ENCODE measurements at places on chromosomes 5 and 9.

DNA sequence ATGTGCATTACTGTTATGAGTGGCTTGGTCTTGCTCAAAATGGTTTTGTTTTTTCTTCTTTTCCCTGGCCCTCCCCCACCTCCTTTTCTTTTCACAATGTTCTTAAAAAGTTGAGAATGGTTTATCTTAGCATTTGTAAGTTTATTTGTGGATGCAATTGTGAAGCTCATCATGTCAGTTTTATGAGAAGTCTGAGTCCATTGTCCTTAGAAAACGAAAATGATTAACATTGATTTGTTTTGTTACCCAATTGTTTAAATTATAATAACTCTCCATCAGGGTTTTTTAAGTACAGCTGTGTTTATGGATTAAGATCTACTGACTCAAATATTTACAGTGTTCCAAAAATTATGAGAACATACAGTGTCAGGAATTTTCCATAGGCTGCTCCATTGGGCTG, 511.3 kb upstream of the PAPPA start:
- DNase-seq = no peak

- DNase-seq = no peak
Measured at GRCh38 chr5:53934151-53934820, 373.8 kb downstream of the NDUFS4 start.

- peak; percentile 59 for DNase-seq
Measured at GRCh38 chr5:96384353-96384752, 48.7 kb downstream of the PCSK1 start.

- peak; percentile 26 for DNase-seq
Measured at GRCh38 chr5:119269061-119269944, 86.5 kb upstream of the TNFAIP8 start.

- DNase-seq = no peak
Measured at GRCh38 chr5:81145329-81145935, 87.7 kb upstream of the CKMT2 start.

DNA sequence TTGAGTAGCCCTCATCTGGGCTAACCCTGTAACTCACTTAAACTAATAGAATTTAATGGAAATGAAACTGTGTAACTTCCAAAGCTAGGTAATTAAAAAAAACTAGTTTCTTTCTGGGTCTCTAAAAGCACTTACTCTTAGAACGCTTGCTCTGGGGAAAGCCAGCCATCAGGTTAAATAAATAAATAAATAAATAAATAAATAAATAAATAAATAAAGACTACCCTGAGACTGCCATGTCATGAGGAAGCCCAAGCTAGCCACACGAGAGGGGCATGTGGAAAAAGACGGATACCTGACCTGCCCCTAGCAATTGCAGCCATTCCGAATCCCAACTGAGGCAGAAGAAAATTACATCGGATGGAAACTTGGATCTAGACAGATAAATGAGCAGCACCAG, 51.3 kb upstream of the FER start:
- DNase-seq = no peak

DNA sequence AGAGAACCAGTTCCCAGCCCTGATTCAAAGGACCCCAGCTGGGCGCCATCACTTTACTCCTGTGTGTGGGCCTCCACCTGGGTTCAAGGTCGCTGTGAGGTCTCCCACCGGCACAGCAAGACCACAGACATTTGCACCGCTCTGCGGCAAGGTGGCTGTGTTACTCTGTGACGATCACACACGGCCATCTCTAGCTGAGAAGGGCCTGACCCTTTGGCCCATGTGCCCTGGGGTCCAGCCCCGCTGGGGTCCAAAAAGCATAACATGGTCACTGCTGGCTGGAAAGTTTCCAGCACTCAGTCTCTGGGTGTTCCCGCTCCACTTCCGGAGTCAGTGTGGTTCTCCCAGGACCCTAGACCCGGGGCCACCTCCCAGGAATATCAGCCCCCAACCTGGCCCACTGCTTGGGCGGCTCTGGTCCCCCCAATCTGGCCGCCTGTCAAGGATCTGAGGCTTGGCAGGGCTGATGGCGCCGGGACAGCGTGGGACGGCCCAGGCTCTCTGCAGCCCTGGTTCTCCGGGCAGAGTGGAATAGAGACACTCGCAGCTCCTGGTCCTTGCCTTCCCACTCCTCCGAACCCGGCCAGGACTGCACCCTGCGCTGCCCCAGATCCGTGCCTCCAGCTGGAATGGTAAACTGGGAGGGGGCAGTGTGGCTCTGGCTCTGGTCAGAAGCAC, 3.9 kb upstream of the LMX1B start:
- no peak for DNase-seq

GRCh38 chr5:99005506-99005905, 76.7 kb upstream of the CHD1 start:
- no peak for DNase-seq

GRCh38 chr9:36218411-36218901, 27.7 kb downstream of the CLTA start:
- no peak for DNase-seq

DNA sequence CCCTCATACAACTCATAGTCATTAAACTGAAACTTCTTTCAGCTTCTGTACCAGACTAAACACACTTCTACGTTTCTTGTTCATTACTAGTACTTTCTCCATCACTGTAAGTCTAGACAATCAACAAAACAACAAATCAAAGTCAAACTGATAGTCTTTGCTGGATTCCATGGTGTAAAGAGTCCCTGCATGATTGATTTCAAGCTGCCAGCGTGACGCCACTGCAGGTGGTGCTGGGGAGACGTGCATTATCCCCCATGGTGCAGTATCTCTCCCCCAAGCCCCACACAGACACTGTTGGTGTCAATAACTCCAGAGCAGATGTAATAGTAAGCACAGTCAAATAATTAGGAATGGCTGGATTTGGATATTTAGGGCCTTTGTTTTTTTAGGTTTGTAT, 10.7 kb upstream of the SLC2A8 start:
- DNase-seq = no peak

- no peak for DNase-seq
Measured at GRCh38 chr5:122124766-122125165, 4.6 kb upstream of the ZNF474 start.

GRCh38 chr5:42691413-42691937, 65.1 kb upstream of the CCDC152 start:
- DNase-seq = no peak

- no peak for DNase-seq
Measured at GRCh38 chr5:85428426-85428934, 1043.8 kb upstream of the EDIL3 start.

DNA sequence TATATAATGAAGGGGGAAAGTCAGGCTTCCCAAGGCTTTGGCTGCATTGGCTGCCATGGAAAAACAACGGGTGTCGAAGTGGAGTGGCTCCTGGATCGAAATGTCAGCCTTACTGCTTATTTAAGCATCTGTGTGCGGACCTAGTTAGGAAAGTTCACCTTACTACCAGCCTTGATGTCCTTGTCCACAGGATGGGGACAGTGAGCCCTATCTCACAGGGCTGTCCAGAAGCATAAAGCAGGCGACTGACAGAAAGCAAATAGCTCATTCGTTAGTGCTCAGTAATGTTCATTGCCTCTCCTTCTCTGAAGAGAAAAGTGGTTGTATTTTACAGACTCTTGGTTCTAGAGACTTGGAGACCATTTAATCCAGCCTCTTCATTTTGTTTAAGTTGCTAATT, 81.5 kb upstream of the NIPAL4 start:
- no peak for DNase-seq

DNA sequence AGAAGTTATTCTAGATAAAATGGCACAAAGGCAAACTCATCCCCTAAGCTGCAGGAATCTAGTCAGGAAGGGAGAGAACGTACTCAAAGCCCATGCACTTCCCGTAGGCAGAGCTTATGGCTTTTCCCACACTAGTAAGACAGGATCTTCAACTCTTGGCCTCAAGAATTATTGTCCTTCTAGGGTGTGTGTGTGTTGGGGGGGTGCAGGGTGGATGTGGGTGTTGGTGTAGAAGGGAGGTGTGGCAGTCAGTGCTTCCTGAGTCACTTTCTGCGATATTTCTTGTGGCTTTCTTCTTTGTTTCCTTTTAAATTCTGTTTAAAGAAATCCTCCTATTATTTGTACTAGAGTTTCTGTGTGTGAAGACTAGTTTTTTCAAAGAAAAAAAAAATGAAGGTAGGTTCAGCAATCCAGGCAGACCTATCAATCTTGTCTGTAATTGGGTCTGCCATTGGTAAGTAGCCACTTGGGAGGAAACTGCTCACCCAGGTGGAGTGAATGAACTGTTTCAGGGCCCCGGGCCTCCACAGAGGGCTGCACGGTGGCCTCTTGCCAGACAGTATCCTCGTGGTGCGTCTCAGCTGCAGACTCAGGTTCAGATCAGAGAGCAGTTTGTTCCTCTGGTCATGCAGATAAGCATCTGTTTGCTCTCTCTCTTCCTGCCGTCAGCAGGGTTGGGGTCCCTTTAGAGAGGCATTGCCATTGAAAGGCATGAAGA, 131.9 kb downstream of the NPR3 start:
- DNase-seq = no peak

GRCh38 chr9:113589407-113589806, 125.9 kb downstream of the RGS3 start:
- DNase-seq = no peak

DNA sequence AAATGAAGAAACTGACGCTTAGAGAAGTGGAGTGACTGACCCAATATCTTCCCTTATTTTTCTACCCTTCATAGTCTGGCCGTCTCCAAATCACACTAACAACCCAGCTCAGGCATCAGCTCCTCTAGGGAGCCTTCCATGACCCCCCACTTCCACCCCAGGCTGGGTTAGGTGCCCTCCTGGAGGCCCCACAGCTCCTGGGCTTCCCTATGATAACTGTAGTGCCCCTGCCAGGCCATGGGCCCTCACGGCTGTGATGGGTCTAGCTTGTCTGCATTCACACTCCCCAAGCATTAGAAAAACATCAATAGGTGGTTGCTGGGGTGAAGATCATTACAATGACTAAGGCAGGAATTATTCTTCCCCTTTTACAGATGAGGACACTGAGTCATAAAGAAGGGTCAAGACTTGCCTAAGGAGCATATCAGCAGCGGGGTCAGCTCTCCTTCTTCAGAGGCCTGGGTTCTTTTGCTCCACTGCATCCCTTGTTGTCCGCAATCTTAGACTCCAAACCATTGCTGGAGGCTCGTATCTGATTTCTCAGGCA, 7.3 kb downstream of the CORO2A start:
- no peak for DNase-seq

GRCh38 chr5:61623401-61624069, 291.5 kb downstream of the ZSWIM6 start:
- no peak for DNase-seq

GRCh38 chr9:19554529-19554928, 145.7 kb downstream of the ACER2 start:
- DNase-seq = no peak

DNA sequence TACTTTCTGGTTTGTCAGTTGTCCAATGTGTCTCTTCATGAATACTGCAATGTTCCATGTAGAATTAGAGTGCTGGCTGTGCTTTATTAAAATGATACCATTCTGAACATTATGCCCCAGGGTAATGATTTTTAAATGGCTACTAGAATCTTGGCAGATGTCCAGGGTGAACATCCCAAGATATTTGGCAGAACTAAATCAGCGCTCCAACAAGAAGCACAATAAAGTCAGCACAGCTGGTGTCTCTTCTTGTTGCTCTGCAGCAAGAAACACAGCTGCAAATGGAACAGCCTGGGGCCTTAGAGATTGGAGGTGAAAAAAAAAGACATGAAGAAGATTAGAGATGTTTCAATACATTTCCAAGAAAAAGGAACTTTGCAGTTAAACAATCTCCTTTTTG, 248.3 kb downstream of the CDH18 start:
- no peak for DNase-seq

- DNase-seq = no peak
Measured at GRCh38 chr5:90983148-90983547, 400.0 kb downstream of the ARRDC3 start.

- no peak for DNase-seq
Measured at GRCh38 chr9:106077731-106078130, 383.4 kb downstream of the TMEM38B start.
